ENCODE measurements at places on chromosomes 4 and X.

DNA sequence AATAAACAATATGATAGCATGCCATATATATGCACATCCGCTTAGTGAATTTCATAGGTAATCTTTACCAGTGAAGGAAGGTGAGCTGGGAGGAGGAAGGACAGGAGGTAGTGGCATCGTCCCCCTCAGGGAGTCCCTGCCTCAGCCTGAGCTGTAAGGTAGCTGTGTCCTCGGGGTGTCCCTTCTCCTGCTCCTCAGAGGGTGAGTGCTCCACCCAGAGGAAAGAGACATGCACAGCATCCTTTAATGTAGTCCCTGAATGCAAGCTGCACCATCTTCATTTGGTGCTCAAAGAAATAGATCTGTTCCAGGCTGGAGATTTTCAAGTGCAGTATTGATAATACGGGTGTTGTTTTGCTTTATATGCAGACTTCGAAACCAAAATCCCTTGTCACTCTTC is 330.4 kb upstream of the SFRP2 start:
- peak; percentile 25 for DNase-seq

GRCh38 chr4:52203351-52203750 is 152.2 kb downstream of the SPATA18 start:
- no peak for DNase-seq

- DNase-seq, result no peak
Measured at GRCh38 chrX:18887177-18887824, 96.6 kb downstream of the PHKA2 start.

GRCh38 chrX:53743244-53743643 is 56.7 kb upstream of the HUWE1 start:
- DNase-seq, result no peak

- no peak for DNase-seq
Measured at GRCh38 chr4:115515772-115516171, 402.4 kb upstream of the NDST4 start.

- DNase-seq, result no peak
Measured at GRCh38 chr4:118410138-118410537, 57.3 kb upstream of the PRSS12 start.

- DNase-seq, result no peak
Measured at GRCh38 chr4:157888281-157888680, 284.5 kb downstream of the GASK1B start.

GRCh38 chr4:113636877-113637276 is 124.7 kb downstream of the CAMK2D start:
- peak; percentile 23 for DNase-seq

DNA sequence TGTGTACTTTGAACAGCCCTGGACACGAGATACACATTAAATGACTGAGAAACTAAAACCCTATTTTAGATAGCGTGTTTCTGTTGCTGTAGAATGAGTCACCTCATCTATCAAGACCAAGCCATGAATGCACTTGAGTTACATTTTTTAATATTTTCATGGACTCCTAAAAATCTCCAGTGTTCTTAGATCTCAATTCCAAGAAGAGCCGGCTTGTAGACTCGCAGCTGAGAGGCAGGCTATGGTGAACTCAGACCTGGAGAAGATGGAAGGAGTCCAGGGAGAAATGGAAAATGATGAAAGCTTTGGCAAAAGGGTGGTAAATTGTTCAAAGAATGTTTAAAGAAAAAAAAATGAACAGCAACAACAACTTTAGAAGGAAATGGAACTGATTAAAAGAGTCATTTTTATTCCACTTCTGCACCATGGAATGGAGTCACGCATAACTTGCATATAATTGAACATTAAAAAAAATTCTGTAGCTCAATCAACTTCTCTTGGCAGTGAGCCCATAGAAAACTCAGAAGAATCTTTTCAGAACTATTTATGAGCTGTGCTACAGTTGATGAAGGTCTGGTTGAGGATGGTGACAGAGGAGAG is 129.8 kb downstream of the MXRA5 start:
- no peak for DNase-seq

DNA sequence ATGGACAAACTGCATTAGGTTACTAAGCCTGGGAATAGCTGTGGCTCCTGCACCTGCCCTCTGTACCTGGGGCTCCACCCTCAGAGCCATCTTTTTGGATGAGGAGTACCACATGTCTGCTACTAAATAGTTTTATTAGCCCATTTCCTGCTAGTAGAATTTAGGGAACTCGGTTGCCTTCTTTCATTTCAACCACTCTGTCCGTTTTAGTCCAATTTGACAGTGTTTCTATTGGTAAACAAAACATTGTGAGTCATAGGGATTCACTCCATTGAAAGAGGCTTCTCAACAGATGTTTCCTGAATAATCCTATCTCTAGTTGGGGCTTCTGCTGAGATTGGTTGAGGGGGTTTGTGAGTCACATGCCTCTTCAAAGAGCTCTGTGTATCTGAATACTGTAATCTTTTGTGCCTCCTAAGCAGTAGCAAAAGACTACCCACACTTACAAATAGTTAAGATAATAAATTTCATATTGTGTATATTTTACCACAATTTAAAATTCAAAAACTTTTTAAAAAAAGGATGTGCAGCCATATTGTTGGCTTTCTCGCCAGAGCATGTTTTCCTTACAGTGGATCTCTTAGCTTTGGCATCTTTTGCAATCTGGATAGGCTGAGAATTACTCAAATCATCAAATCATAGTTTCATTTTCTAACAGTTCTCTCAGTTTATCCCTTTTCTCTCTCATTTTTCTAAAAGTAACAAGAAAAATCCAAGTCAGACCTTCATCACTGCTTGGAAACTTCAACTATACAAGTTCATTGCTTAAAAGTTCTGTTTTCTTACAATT is 9.9 kb downstream of the FAM200B start:
- DNase-seq, result peak; percentile 44

GRCh38 chr4:47837094-47837907 is 566 bp downstream of the CORIN start:
- DNase-seq, result no peak

DNA sequence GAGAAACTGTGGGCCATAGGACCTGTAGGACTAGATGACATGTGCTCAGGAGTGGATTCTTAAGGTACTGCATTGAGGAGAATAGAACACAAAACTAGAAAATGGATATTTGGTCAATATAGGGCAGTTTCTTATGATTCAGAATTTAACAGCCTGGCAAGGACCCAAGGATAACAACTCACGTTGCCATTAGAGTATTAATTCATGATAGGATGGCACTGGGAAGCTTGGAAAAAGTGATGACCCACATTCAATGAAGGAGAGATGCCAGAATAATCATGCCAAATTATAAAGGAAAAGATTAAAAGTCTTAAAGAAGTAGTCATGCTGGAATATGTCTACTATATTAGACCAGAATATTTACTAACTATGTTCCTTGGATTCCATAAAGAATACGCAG is 594.5 kb downstream of the ANKRD50 start:
- no peak for DNase-seq

- DNase-seq, result no peak
Measured at GRCh38 chr4:188408244-188409030, 269.2 kb downstream of the TRIML1 start.

DNA sequence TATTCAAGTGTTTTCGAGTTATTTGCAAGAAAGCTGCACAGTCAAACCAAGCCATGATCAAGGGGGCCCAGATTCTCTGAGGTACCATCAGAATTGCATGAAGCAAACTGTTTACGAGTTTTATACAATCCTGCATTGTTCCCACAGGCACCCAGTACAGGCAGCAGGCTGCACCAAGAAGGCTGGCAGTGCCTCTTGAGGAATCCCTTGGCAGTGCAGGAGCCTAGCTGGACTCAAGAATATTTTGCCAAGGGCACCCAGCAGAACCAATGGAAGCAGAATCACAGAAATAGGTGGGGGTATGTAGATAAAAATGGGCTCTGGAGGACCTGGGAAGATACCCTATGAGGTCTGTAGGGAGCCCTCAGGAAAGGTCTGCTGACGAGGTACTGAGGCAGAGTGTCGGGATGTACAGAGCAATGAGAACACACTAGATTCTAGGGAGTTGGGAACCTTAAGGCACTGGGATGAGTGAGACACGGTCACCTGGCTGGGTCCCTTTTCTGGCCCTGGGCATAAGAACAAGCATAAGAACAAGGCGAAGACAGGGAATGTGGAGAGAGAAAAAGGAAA is 2.5 kb upstream of the PLP1 start:
- DNase-seq, result peak; percentile 24

DNA sequence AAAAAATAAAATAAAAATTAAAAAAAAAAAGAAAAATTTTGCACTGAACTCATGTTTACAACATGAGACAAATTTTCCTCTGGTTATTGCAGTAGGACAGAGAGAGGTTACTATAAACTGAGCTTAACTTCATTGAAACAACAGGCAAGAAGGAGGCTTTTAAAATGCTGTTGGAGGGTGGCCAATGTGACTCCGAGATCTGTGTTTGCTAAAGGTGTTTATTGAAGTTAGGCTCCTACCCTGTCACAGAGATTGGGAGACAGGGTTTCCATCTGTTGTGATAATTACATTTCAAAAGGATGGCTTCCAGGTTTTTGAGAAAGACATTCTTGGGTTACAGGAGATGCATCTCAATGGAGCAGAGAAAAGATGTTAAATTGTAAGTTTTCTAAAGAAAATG is 370.5 kb upstream of the HS3ST1 start:
- DNase-seq, result no peak

- no peak for DNase-seq
Measured at GRCh38 chr4:37881811-37882210, 9.1 kb upstream of the TBC1D1 start.

DNA sequence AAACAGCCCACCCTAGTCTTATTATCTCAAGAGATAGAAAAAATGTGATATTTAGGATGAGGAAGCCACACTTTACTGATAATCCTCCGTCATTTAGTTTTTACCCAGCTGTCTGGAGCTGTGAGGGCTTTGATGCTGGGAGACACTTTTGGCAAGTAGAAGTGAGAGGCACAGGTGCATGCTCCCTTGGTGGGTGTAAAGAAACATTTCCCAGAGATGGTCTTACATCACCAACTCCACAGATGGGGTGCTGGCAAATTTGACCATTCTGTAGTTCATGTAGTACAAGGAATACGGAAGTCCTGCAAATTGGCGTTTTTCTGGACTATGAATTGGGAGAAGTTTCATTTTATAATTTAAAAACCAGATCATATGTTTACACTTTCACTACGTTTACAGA is 28.5 kb downstream of the TRIM61 start:
- no peak for DNase-seq

DNA sequence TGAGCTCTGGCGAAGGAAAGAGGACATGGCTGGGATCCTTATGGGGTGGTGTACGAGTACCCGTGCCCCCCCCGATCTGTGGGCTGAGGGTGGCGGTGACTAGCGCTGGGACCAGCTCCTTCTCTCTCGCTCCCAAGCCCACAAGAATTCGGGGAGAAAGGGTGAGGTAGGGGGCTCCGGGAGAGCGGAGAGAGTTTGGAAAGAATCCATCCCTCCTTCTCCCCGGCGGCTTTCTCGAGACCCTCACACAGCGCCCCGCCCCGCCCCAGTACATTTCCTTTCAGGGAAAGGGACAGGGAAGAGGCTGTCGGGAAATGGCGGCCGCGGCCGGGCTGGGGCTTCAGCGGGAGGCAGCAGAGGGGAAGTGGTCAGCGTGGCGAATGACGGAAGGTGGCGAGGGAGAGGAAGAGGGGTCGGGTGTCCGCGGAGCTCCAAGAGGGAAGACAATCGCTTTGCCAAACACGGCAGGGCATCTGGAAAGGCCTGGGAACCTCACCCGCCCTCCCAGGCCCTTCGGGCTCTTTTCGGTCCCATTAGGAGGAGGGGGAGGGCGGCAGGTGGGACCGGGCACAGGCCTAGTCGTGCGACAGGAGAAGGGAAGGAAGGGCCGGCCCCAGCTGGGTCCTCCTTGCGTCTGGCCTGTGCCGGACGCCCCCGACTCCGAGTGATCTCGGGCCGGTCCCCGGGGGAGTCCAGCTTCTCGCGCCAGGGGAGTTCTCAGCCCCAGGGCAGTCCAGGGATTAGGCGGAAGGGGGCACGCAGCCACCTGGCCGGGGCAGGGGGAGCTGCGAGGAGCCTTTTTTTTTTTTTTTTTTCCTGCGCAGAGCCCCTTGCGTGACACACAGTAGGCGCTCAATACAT is 10.2 kb downstream of the HNRNPH2 start:
- DNase-seq, result peak; percentile 30

DNA sequence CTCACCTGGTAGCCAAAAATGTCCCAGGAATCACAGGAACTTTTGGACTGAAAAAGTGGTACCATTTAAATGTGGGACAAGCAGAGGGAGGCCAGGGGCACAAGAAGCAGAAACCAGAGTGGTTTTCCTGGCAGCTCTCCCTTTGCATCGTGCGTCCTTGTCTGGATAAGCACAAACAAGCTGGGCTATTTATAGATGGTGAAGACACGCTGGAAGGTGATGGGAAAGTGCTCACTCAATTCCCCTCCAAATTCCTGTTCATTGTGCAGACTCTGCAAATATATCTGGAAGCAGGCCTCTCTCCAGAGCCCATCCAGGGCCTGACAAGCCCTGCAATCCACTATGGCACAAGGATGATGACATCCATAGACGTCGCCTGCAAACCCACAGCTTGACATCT is 63.6 kb upstream of the MAP3K15 start:
- DNase-seq, result no peak

GRCh38 chrX:109629310-109629709 is 4.3 kb upstream of the KCNE5 start:
- DNase-seq, result no peak

DNA sequence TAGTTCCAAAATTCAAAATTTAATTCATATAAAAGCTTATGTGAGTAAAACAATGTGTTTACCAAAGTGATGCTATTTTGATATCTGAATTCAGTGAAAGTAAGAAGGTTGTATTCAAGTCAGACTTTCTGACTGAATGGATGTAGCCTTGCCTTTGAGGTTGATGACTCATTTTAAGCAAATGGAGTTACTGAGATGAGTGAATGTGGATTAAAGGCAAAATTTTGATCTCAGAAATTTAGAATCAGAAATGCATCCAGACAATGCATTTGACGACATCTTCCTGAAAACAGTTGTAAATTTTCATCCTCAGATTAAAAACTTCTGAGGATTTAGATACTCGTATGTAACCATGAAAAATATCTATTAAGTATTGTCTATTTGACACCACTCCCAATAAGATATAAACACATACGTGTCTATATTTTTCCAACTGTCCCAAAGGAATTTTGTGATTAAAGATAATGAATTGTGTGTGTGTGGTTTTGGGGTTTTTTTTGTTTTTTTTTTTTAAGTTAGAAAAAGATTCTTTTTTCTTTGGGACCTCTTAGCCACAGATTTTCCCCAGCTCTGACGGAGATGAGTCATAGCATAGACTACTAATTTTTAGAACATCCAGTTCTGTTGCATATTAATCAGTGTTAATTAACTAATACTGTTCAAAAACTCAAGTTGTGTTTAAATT is 34.4 kb downstream of the NFKB1 start:
- no peak for DNase-seq

DNA sequence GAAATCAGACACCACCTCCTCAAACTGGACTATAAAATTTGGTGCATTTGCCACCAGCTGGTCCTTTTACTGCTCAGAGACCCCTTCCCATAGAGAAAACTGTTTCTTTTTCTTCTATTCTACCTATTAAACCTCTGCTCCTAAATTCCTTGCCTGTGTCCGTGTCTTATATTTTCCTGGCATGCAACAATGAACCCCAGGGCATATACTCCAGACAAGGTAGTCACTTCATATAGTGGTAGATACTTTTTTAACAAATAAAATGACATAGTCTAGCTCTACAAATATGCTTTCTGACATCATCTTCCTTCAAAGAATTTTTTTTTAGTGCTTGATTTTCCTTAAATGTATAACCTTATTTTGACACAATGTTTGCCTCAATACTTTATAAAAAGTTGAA is 1402.9 kb upstream of the PABPC4L start:
- no peak for DNase-seq

GRCh38 chr4:4535590-4535989 is 6.3 kb downstream of the STX18 start:
- DNase-seq, result no peak

GRCh38 chr4:88549815-88550214 is 26.2 kb upstream of the PYURF start:
- no peak for DNase-seq

All from Kasumi-1 (cell line).